ENCODE measurements at places on chromosomes 7 and 10.

GRCh38 chr7:63087575-63088190 is 911.0 kb upstream of the ZNF722 start:
- no peak for DNase-seq

- DNase-seq = no peak
Measured at GRCh38 chr7:27193335-27194001, 6.4 kb downstream of the HOXA13 start.

DNA sequence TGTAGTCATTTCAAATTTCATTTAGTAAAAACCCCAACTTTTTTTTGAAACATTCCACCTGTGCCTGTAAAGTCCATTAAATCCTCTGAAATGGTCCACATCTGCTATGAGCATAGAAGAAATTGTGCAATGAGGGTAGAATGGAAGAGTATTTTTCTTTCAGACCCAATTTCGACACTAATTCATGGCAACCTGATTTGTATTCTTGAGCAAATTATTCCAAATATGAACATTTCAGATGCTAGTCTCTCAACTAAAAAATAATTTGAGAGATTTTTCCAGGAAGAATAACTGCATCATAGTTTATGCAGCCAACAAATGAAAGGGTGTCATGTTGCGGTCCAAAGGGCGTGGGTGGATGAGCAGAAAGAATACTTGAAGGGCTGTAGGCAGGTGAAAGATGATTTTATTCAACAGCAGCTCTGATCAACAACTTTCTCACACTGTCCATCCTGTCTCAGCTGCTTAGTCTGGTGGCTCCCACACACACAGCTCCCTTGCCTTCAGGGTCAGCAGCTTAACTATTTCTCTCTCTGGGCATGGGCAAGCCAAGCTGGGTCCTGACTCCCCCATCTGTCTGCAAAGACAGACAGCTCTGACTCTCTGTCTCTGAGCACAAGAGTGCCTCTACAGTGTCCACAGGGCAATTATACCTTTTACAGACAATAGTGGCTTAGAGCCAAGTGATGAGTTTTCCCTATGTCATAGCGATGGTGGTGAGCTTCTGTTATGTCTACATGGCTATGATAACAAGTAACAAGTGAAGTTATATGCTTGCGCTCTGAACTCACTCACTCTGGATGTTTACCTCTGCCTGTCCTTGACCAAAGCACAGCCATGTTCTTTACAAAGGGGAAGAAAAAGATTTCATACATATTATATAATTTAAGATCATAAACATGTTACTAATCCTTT is 11.5 kb downstream of the STEAP2 start:
- DNase-seq = no peak

DNA sequence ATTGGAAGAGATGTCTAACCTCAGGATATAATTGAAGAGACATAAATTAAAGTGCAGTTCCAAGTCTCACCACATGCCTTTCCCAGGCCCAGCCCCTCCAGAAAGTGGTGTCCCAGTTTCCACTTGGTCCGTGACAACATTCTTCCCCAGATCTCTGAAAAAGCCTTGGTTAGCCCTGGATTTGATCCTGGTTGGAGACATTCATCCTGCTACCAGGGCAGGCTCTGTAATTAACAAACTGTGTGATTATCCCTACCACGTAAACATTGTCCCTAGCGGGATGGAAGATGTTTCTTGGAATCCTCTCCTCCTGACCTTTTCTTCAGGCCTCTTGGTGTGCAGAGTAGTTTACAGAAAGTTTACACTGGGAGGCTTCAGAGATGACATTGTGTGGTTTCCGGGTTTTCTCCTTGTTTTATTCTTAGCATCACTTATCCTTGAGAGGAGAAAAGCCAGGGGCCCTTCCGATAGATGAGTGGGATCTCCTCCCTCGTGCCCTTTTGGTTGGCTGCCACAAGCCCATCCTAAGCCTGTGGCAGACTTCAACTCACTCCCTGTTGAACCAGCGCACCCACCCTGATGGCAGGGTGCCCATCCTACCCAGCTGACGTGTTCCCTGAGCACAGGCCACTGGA is 83.8 kb downstream of the COL13A1 start:
- DNase-seq = no peak

DNA sequence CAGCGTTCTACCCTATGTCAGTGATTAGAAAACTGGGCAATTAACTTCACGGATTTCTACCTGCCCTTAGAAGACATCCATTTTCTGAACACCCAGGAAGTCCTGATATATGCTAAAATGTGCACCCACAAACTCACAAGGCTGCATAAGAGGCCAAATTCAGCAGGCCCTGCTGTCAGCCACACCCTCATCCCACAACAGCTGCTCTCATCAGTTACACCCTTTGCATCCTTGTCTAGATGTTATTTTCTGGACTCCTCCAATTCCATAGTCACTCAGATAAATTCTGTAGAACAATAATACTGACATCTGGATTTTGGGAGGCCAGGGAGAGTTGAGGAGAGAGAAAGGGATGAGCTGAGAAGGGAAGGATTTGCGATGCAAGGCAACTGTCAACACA is 208.9 kb downstream of the TAX1BP1 start:
- DNase-seq = no peak

DNA sequence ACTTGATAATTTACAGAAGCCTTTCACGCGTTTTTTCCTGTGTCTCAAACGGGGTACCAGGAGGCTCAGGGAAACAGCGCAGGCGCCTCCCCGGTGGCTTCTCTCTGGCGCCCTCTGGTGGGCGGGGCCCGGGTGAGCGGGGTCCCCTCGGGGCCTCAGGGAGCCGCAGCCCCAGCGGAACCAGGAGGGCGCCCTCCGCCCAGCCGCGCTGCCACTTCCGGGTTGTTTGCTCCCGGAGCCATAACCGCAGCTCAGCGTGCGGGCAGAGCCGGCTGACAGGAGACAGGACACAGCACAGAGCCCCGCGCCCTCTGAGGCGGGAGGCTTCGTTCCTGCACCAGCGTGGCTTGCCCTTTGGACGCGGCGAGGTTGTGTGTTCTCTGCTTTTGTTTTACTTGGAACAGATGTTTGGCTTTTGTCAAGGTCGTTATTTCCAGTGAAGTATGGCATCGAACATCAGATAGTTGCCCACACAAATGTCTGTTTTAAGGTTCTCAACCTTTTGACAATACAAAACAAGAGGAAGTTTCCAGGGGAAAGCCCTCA is 6.9 kb upstream of the CYP2E1 start:
- peak; percentile 91 for DNase-seq

DNA sequence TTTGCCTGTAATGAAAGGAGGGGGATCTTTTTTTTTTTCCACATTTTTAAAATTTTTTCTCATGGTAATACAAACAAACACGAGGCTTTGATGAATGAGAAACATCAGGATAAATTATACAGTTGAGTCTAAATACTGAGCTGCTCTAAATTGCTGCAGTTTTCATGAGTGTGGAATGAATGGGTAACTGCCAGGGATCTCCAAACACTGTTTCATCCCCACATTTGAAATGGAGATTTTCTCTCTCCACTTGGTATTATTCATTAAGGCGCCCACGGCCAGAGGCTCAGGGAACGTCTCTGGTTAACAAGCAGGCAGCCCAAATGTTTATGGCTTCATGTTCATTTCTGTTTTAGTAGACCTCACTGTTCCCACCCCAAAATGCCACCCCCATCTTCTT is 717.1 kb downstream of the GRID1 start:
- DNase-seq = no peak

- DNase-seq = peak; percentile 24
Measured at GRCh38 chr7:36153571-36154097, 580 bp downstream of the EEPD1 start.

DNA sequence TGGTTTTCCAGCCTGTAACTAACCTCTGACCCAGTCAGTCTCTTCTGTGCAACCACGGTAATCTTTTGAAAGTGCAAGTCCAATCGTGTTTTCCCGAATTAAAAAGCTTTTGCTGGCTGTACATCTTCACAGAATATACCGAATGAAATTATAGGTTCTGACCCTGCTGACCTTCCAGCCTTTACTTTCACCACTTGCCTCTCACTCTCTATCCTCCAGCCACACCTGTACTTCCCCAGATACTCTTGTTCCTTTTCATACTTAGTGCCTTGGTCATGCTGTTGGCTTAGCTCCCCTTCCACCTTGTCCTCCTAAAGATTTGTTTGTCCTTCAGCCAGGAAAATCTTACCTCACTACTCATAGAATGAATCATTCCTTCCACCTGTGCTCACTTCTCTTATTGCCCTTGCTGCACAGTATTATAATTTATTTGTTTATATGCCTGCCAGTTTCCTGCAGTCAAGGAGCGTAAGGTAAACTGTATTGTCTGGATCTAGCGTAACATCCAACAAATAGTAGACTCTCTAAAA is 2.3 kb upstream of the PNPLA8 start:
- DNase-seq = no peak

DNA sequence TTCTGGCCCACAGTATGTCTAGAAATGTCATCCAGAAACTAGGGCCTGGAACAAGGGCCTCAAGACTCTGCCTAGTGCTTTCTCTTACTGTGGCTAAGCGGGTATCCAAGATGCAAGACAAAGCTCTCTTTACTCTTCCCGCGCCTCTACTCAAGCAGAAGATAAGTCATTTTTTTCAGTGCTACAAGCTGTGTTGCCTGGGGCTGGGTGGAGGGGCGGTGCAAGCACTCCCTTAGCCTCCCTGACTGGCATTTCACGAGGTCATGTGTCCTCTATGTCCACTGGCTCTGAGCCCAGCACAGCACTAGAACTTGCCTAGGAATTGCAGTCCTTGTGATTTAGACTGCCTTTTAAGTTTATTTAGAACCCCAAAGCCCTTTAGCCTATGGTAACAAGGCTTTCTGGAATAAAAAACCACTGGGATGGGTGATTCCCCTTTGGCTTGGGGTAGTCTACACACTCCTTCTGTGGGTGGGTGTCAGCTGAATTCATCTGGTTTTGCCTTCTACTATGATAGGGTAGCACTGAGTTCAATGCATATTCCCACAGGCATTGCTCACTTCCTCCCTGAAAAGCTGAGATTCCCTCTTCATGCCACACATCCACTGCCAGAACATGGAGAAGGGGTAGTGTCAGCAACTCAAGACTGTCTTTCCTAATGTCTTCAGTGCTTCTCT is 371.8 kb upstream of the KCND2 start:
- DNase-seq = no peak

- DNase-seq = no peak
Measured at GRCh38 chr10:73924935-73925334, 14.0 kb downstream of the PLAU start.

GRCh38 chr10:13421382-13421917 is 73.4 kb upstream of the SEPHS1 start:
- DNase-seq = no peak

DNA sequence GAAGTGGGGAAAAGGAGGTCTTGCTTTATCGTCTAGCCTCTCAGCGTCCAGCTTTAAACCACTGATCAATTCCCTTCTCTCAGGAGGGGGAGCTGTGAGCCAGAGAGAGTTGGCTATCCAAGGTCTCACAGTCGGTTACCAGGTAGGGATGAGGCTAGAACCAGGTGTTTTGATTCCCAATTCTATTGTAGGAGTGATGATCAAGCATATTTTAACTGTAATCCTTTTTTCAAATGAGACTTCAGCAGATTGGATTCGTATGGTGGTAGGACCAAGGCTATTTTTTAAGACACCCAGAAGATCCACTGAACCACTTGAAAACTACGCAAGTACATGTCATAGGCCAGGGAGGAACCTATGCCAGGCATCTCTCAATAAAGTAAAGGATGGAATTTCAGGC is 8.4 kb downstream of the MINDY4 start:
- DNase-seq = no peak

- no peak for DNase-seq
Measured at GRCh38 chr10:21100871-21101514, 203.9 kb upstream of the NEBL start.

GRCh38 chr7:48091506-48092433 is 2.7 kb downstream of the UPP1 start:
- no peak for DNase-seq

DNA sequence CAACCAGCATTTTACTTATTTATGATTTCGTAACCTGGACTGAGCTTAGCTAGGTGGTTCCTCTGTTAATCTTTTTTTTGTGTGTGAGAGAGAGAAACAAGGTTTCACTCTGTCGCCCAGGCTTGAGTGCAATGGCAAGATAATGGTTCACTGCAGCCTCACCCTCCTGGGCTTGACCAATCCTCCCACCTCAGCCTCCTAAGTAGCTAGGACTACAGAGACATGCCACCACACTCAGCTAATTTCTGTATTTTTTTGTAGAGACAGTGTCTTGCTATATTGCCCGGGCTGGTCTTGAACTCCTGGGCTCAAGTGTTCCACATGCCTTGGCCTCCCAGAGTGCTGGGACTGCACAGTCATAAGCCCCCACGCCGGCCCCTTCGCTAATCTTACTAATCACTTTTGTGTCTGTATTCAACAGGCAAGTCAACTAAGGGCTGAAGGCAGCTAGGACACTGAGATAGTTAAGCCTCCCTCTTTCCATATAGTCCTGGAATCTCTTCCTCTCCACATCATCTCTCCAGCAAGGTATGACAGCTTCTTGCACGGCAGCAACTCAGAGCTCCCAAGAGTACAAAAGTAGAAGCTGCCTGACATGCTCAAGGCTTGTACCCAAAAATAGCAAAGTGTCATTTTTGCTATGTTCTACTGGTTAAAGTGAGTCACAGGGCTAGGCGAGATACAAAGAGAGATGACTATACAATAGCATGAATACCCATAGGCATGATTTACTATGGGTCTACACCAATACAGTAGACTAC is 11.3 kb downstream of the KMT2C start:
- DNase-seq = no peak

DNA sequence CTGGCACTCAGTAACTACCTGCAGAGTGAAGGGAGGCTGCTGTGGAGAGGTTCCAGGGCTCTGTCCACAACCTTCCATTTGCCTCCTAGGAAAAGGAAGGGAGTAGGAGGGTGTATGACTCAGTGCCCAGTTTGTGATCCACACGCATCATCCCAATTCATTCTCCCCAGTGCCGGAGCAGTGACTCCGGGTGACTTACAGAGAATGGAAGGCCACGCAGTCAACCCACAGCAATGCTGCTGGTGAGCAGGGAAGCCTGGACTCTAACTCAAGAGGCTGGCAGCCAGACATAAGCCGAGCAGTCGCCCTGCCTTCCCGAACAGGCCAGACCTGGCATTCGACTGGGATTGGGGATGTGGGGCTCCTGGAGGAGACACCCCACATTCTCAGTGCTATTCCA is 139.9 kb downstream of the SH3PXD2A start:
- DNase-seq = no peak

- DNase-seq = no peak
Measured at GRCh38 chr7:3860932-3861331, 559.9 kb downstream of the SDK1 start.

- DNase-seq = peak; percentile 29
Measured at GRCh38 chr7:74452748-74453321, 871 bp upstream of the GTF2IRD1 start.

All from activated CD4-positive, alpha-beta T cell treated with anti-CD3 and anti-CD28 coated beads for 4 hours (primary cell).